Activated effector memory CD4-positive, alpha-beta T cell treated with anti-CD3 and anti-CD28 coated beads, Interleukin-2, amount 50 U/mL, for 16 hours (primary cell): ENCODE measurements at places on chromosomes 5 and 9.

DNA sequence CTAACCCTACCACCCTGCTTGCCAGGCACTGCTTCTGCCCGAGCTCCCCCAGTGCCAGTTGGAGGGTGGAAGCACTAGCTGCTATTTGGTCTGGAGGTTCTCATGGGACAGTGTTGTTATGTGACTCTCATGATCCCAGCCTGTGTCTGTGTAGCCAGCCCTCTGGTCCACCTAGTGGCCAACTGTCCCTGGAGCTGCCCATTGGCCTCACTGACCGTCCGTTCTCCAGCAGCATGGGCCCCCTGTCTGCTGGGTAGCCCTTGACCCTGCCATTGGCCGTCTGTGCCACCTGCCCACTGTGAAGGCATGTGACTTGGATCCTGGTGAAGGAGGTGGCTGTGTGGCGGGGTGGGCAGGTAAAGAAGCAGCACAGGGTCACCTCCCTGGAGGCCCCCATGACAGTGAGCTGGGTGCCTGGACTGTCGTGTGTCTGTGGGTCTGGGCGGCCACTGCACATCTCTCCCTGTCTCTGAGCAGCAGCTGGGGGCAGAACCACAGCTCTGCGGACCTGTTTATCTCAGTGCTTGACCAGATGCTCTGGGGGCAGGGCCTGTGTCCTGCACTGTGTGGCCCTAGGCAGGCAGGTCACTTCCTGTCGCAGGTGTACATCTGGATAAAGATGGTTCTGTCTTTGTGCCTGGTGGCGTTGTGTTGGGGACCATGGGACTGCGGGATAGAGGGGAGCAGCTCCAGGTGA, 11.4 kb downstream of the PHF2 start:
- DNase-seq = peak; percentile 50

DNA sequence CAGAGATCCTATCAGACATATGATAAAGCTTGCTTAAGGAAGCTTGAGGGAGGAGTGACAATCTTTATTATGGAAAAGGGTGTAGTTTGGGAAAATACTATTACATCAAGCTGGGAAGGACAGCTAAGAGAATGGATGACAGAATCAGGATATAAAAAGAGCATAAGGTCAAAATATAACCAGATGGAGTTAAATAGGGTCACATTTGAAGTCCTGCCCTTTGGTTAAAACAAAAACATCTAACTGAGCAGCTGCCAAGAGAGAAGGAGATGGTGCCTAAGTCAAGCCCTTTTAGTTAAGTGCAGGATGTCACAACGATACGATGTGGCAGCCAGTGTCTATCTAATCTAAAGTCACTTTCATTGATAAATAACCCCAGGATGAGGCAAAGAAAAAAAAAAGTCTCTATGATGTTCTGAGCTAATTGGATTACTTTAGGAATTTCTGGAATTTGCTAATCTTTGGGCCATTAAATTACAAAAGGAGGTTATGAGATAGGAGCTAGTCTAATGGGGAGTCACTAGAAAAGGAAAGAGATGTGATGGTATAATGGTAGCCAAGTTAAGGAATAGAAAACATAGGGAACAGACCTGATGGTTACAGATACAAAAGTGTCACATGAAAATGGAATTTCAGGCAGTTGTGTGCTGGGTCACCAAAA, 365.2 kb downstream of the PDE4D start:
- no peak for DNase-seq

- DNase-seq = no peak
Measured at GRCh38 chr9:130610862-130611707, 31.7 kb downstream of the FUBP3 start.

DNA sequence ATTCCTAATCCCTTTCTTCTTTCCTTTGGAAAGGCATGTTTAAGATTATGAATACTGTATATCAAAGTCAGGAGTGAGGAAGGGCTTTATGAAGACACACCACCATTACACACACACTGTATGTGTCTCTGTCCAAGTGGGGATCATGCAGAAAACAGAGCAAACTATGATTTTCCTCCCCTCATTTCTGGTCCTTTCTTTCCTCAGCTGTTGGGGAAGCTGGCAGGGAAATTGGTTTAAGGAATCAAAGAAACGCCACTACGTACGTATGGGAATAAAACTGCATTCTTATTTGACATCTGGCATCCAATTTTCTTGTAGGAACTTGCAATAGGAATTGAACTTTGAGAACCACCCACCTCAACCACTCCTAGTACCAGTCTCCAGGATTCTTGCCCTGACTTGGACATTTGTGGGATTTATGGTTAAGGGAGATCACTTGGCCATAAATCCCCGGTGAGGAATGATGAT, 125.8 kb downstream of the PDE4D start:
- DNase-seq = no peak

GRCh38 chr9:105357937-105358336, 89.9 kb upstream of the FSD1L start:
- DNase-seq = no peak

DNA sequence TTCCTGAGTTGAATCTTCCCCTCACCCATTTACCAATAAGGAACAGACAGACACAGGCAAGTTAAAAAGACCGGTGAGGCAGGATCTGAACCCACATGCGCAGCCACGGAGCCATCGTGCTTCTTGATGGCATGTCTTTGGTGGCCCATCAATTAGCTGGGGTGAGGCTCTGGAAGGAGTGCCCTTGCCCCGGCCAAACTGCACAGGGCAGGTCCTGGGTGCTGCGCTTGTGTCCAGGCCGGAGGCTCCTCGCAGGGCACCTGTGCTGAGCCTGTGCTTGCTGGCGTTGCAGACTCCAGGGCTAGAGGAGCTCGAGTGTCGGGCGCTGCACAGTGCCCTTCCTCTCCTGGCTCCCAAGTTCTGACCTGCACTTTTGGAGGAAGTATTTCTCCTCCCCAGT, 66.4 kb downstream of the PSMB7 start:
- peak; percentile 54 for DNase-seq

DNA sequence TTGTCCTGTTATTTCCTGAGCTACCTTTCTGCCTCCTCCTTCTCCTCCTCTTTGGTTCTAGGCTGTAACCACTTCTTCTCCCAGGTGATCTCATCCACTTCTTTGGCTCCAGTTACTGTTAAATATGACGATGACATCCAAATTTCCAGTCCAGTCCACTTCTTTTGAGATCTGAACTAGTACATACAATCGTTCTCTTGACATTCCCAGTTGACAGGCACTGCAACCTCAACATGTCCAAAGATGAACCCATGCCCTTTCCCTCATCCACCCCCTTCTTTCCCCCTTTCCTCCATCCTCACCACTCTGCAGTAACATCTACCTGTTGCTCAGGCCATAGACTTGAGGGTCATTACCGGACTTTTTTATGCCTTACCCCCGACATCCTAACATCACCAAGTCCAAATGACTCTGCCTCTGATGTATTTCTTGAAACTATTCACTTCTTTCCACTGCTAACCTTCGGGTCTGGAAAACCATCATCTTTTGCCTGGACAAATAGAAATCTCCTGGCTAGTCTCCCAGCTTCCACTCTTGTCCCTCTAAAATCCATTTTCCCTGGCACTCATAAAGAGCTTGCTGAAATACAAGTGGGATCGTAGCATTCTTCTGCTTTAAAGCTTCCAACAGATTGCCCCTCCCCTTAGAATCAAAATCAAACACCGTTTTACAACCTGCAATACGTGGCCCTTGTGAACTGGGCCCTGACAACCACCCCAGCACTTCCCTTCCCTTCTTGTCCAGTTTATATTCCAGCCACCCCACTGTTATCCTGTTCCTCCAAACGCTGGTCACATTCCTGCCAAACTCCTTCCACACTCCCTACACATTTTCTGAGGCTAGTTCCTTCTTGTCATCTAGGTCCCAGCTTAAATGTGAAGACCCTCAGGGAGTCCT, 31.5 kb downstream of the KLF9 start:
- no peak for DNase-seq

- DNase-seq = no peak
Measured at GRCh38 chr5:13316176-13316575, 628.3 kb downstream of the DNAH5 start.
